NCI-H2081 treated with DMSO at 0.1 percent for 48 hours (cell line): ENCODE measurements at places on chromosomes 4 and X.

DNA sequence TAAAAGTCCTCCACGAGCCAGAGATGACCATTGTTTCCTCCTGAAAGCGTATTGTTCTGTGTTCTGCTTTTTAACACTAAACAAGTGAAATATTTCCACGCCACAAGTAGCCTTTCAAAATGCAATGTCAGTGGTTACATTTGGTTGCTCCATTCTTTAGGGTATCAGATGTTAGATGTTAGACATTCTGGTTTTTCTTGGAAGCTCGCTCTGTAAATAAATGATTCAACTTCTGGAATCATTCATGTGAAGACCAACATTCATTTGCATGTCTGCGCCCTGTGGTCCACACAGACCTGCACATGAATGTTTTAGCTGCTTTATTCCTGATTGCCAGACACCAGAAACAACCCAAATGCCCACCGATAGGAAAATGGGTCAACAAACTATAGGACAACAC, 38.0 kb upstream of the HELT start:
- no peak for DNase-seq

DNA sequence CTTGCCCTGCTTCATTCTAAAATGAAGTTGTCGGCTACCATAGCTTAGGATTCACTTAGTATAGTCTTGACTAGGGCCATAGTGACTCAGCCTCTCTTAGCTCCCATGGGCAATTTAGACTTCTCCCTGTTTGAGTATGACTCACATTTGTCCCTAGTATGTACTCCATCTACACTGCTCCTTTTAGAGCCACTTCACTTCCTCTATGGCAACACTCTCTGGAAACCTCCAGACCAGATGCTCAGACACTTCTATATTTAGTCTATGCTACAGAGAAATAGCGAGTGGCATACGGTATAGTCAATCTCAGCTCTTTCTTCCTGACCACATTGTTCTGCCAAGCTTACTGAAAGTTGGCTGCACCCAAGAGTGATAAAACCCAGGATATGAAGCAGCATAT, 11.2 kb downstream of the MEPE start:
- no peak for DNase-seq

- DNase-seq = no peak
These were observed 34.4 kb upstream of the ACSL1 start for GRCh38 chr4:184860018-184860779.

- no peak for DNase-seq
These were observed 154.2 kb downstream of the FHIP1A start for GRCh38 chr4:151563194-151563593.

DNA sequence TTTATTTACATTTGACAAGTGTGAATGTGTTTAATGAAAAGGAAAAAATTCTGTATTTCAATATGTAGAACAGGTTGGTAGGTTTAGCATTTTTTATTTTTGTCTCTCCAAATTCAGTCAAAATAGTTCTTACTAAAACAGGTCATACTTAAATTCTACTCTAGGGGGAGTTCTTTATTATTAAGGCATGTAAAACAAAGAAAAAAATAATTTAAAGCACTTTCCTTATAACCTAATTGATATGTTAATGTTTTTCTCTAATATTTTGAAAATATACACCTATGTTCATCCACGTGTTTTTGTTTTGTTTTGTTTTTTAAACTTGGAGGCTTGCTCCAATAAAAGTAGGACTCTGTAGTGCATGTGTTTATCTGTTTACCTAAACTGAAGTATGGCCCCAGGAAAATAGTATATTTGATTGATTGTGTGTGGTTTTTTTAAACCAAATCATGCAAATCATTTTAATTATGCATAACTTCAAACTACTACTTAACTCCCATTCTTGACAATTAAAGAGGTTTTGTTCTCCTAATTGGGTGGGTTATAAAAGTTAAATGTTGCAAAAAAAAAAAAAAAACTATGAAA, 562.7 kb downstream of the RPA4 start:
- no peak for DNase-seq

GRCh38 chr4:109007976-109008375, 245.1 kb upstream of the ETNPPL start:
- DNase-seq = no peak

DNA sequence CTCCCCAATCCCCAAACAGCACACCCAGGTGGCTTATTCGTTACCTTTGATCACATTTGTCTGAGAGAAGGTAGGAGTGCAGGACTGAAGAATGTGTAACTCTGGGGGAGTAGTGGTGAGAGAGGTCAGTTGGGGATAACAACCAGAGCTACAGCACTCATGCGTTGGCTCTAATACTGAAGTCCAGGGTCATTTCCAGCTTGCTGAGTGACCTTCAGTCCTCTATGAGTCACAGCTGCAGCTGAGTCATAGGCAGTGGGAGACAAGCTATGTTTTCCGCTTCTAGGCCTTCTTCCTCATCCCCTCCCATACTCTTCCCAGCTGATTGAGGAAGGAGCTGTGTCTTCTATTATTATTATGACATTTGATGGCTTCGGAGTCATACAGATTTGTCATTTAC, 31.6 kb upstream of the CT47C1 start:
- no peak for DNase-seq

DNA sequence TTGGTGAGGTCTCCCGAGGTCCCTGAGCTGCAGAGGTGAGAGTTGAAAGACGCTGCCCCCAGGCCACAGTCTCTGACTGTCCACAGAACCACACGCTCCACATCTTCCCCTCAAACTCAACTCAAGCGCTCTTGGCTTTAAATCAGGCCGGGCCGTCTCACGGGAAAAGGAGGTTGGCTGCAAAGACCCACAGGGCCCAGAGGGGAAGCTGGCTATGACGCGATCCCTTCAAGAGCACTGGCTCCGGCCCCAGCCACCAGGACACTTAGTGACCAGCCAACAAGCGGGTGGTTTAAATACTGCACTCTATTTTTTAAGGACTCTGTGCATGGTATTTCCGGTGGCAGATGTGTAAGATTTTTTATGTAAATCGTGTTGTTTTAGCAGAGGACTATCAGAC, 19.9 kb downstream of the LRPAP1 start:
- DNase-seq = no peak
